Mesendoderm (in vitro differentiated cells): ENCODE measurements at places on chromosomes 4 and X.

GRCh38 chrX:103233263-103233662 is 18.4 kb downstream of the BEX4 start:
- no peak overlapping the region for H3K27ac ChIP-seq
- H3K36me3 ChIP-seq = no peaks in the 10 kb centered on the region
- no peak overlapping the region for H3K4me3 ChIP-seq
- H3K27me3 ChIP-seq = no peaks in the 10 kb centered on the region
- DNase-seq = no peak

GRCh38 chr4:100347241-100347640 is 157.0 kb upstream of the DDIT4L start:
- no peaks in the 10 kb centered on the region for H3K36me3 ChIP-seq
- H3K4me1 ChIP-seq = no peaks in the 10 kb centered on the region
- no peak overlapping the region for H3K27ac ChIP-seq

GRCh38 chrX:39458779-39459178 is 639.0 kb downstream of the BCOR start:
- no peak overlapping the region for H3K27ac ChIP-seq
- no peak for DNase-seq
- H3K4me1 ChIP-seq = no peaks in the 10 kb centered on the region
- no peaks in the 10 kb centered on the region for H3K36me3 ChIP-seq
- H3K27me3 ChIP-seq = no peaks in the 10 kb centered on the region

- no peaks in the 10 kb centered on the region for H3K27me3 ChIP-seq
- no peak for DNase-seq
- no peak overlapping the region for H3K27ac ChIP-seq
These were observed 7.6 kb downstream of the CYBB start for GRCh38 chrX:37787423-37787869.

GRCh38 chr4:8373973-8374545 is 66.5 kb downstream of the ACOX3 start:
- no peaks in the 10 kb centered on the region for H3K27me3 ChIP-seq
- no peaks in the 10 kb centered on the region for H3K36me3 ChIP-seq
- no peak for DNase-seq
- H3K4me1 ChIP-seq = no peaks in the 10 kb centered on the region
- no peak overlapping the region for H3K4me3 ChIP-seq

GRCh38 chr4:152673489-152673888 is 6.3 kb downstream of the TMEM154 start:
- H3K27me3 ChIP-seq = no peaks in the 10 kb centered on the region
- no peak overlapping the region for H3K27ac ChIP-seq
- peaks cover 15% of the 10 kb centered on the region for H3K4me1 ChIP-seq
- no peak for DNase-seq

DNA sequence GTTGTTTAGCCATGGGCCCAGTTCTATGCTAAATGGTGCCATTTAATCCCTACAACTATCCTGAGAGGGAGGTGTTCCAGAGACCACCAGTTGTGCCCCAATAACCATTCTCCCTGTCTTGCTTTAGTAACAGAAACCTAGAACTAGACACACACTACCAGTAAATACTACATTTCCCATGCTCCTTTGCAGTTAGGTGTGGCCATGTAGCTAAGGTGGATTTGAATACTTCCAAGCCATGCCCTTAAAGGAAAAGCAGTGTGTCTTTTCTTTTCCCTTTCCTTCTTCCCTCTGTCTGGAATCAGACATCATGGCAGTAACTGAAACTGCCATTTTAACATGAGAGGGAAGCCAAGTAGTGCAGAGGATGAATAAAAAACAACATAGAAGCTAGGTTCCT is 90.9 kb upstream of the TMEM33 start:
- DNase-seq = peak; percentile 16
- no peaks in the 10 kb centered on the region for H3K27me3 ChIP-seq
- no peak overlapping the region for H3K27ac ChIP-seq
- H3K4me3 ChIP-seq = no peak overlapping the region
- no peaks in the 10 kb centered on the region for H3K36me3 ChIP-seq

DNA sequence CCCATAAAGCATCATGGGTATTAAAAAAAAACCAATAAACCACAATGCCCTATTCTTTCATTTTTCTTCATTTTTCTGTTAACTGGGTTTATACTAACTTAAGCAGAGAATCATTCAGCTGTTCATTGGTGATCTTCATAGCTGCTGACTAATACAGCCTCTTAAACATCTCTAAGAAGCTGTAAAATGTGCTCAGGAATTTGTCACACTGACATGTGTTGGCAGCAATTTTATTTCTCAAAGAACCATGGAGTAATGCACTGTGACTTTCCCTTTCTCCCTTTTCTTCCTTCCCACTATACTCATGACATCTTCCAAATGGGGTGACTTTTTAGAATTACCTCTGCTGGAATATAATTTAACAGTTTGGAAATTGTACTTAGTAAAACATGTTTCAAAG is 315.4 kb downstream of the ANTXR2 start:
- DNase-seq = no peak
- H3K27ac ChIP-seq = no peak overlapping the region
- no peaks in the 10 kb centered on the region for H3K27me3 ChIP-seq
- no peaks in the 10 kb centered on the region for H3K36me3 ChIP-seq
- H3K4me3 ChIP-seq = no peak overlapping the region

DNA sequence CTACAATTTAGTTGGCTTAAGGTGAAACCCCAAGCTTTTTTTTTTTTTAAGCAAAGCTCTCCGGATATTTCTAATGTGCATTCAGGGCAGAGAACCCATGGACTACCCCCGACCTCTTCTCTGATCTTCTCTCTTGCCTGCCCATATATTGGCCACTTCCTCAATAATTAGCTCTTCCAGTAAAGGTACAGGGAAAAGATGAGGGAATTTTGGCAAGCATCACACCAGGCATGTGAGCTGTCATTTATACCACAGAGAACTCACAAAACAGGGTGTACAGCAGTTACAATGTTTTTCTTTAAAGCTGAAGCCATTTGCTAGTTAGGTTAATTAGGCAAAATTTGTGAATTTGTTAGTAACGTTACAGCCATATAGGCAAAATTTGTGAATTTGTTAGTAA is 73.3 kb downstream of the GAB1 start:
- DNase-seq = no peak
- no peak overlapping the region for H3K4me3 ChIP-seq
- no peaks in the 10 kb centered on the region for H3K27me3 ChIP-seq
- H3K36me3 ChIP-seq = no peaks in the 10 kb centered on the region

GRCh38 chr4:53532521-53532920 is 58.8 kb downstream of the LNX1 start:
- peaks cover 14% of the 10 kb centered on the region for H3K4me1 ChIP-seq
- H3K4me3 ChIP-seq = no peak overlapping the region
- H3K27ac ChIP-seq = peak overlapping the region; percentile 68
- DNase-seq = peak; percentile 86
- H3K36me3 ChIP-seq = no peaks in the 10 kb centered on the region

DNA sequence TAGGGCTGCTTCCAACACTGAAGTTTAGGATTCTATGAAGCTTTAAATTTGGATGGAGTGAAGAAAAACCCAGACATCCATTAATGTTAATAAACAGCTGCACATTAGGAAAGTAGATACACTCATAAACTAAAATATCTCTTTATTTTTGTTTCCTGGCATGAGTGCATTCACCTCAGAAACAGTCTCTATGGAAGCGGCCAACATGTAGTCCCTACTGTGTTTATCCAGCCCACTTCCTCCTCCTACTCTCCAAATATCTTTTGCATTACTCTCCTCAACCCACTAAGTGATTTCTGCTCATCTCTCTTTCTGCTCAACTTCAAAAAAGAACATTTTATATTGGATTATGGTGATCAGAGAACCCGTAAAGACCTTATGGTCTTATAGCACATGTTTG is 180.3 kb upstream of the MXRA5 start:
- H3K27me3 ChIP-seq = no peaks in the 10 kb centered on the region
- H3K27ac ChIP-seq = no peak overlapping the region
- no peaks in the 10 kb centered on the region for H3K4me1 ChIP-seq
- no peak overlapping the region for H3K4me3 ChIP-seq
- no peaks in the 10 kb centered on the region for H3K36me3 ChIP-seq
- DNase-seq = no peak

DNA sequence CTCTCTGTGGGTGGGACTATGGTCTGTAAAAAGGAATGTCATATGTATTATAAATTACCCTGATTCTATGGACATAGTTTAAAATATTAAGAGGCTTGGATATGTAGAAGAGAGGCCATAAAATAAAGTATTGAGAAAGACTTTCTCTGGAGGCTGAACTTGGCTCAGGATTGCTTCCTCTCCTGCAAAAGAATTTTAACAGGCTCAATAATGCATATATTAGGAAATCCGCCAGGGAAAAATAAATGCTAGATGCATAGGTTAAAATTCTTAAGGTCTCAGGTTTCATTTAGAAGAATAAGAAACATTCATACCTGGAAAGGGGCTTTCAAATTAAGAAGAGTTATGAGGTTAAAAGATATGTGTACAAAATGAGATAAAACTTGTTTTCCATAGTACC is 424.3 kb downstream of the ARAP2 start:
- H3K36me3 ChIP-seq = no peaks in the 10 kb centered on the region
- H3K4me1 ChIP-seq = no peaks in the 10 kb centered on the region
- no peak for DNase-seq
- no peaks in the 10 kb centered on the region for H3K27me3 ChIP-seq

- H3K4me3 ChIP-seq = no peak overlapping the region
- H3K4me1 ChIP-seq = peaks cover 5% of the 10 kb centered on the region
- H3K36me3 ChIP-seq = no peaks in the 10 kb centered on the region
- no peaks in the 10 kb centered on the region for H3K27me3 ChIP-seq
- no peak overlapping the region for H3K27ac ChIP-seq
These were observed 20.8 kb downstream of the SH3BP2 start for GRCh38 chr4:2813446-2814405.
